ENCODE measurements at places on chromosomes 5 and 9.

DNA sequence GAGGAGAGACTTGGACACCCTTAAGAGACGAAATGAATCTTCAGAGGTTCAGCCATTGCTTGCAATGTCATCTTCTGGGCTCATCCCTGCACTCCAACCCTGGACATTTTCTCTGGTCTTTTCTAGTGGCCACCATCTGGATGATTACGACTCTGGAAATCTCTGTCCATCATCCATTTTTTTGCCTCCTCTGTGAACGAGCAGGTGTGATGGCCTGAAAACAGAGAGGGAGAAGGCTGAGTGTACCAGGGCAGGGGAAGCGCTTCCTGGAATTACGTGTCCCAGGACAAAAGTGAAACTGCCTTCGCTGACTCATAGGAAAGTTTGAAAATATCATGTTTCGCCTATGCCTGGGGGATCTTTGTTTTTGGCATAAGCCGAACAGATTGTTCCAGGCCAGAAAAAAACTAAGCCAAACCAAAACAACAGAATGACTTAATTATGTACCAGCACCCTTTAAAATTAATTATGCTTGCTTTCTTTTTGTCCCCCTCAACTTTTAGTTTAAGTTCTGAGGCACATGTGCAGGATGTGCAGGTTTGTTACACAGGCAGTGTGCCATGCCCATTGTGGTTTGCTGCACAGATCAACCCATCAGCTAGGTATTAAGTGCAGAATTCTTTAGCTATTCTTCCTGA lies 31.9 kb downstream of the ANKRD33B start:
- no peak for DNase-seq

DNA sequence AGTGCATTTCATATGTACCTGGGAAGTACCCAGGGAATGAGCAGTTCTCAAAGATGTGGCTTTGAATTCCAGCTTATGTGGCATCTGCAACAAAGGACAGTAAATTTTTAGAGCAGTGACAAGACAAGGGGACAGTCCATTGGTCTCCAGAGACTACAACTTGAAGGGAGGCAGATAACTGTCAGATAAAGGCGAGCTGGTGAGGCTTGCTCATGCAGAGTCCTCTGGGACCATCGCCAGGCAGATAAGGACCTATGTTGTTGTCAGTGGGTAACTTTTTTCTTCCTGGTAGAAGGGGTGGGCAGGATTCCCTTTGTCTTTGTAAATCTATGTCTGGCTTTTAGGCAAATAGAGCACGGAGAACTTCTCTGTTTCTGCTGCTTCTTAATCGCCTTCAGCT lies 120.2 kb downstream of the ICE1 start:
- no peak for DNase-seq

DNA sequence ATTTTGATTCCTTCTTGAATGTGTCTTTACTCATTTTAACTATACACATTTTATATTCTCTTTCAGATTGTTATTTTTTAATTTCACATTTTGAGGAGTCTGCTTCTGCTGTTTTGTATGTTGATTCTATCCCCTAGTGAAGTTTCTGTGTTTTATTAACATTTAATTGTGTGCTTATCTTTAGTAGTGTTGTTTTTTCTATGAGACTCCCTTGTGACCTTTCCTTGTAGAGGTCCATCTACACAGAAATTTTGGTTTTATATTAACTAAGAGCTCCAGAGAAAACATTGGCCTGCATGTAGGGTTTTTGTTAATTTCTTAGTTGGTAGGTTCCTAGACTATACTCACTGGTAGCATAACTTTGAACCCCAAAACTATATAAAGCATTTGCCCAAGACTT lies 35.4 kb upstream of the IL13 start:
- DNase-seq: no peak

DNA sequence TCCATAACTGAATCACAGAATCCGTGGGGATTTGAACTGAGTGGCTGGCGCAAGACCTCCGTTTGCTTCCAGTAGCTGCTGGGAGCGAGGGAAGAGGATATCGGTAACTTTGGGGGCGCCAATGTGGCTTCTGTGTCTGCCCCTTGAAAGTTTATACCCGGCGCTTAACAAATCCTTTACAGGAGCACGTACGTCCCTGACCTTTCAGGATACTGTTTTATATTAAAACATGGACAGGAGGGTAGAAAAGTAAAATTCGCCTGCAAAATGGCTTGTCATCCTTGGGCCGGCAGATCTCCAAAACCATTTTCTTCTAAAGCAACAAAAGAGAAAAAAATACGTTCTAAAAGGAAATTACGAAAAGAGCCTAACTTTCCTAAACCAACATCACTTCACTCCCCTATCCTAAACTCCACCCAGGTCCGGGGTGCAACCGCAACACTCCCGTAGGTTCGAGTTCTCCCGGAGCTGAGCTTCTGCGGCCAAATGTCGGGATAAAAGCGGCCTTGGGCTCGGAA lies 656 bp upstream of the DMRT3 start:
- DNase-seq: no peak

GRCh38 chr9:86749161-86749893 lies 198.0 kb downstream of the GAS1 start:
- DNase-seq: no peak

GRCh38 chr5:133245191-133246052 lies 193.6 kb downstream of the HSPA4 start:
- no peak for DNase-seq

GRCh38 chr5:39424736-39425637 lies at the start of gene DAB2:
TSS of gene DAB2 (minus strand) at chr5:39424980. CDS start at chr5:39394320, 30,660 bp downstream.
- peak; percentile 92 for DNase-seq

- no peak for DNase-seq
Observed at GRCh38 chr5:123814801-123815470, 303.0 kb downstream of the CSNK1G3 start.

DNA sequence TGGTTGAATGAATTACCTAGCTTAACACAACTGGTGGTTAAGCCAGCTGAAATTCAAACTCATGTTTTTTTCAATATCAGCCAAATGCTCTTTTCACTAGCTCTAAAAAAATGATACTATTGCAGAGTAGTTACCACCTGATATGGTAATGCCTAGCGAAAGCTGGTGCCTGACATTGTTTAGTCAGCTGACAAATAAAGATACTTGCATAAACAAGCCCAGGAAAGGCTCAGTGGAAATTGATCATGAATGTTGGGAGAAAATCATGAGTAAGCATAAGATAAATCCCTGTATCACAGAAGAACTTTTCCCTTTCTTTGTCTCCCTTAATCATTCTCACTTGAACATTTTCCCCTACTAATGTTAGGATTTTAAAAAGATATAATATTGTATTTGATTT lies 54.6 kb downstream of the FGF10 start:
- DNase-seq: no peak

- DNase-seq: no peak
Observed at GRCh38 chr5:140347360-140347759, 957 bp upstream of the HBEGF start.

GRCh38 chr5:110784901-110785300 lies 46.1 kb downstream of the SLC25A46 start:
- no peak for DNase-seq

DNA sequence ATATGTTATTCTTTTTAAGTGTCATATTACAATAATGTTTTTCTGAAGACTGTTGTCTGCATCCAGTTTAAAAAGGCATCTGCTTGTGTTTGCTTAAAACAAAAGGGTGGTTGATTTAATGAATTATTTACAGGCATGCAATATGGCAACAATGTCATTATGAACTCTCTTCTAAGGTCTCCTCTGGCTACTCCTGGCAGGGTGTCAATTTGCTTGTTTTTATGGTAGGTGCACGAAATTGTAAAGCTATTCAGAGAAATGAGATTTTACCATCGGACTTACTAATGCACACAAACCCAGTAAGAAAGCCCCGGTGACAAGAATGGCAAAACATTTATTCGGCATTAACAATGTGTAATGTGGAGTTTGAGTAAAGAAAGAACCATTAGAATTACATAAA lies 539.8 kb upstream of the ZNF608 start:
- DNase-seq: no peak

DNA sequence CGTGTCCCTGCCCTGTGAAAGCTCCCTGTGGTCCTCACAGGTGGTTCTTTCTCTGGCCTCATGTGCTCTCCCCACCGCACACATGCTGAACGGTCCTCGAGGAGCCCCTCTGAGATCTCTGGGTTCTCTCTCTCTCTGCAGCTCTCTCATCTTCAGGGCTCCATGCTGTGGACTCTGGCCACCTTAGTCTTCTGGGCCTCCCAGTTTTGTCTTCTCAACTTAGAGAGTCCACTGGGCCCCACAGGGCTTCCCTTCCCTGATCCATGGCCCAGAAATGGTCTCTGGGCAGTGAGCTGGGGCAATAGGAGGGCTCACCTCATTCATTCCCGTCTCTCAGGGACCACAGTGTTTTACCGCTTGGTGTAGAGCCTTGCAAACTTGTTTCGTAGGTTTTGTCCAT lies 26.4 kb downstream of the FGD3 start:
- DNase-seq: no peak

DNA sequence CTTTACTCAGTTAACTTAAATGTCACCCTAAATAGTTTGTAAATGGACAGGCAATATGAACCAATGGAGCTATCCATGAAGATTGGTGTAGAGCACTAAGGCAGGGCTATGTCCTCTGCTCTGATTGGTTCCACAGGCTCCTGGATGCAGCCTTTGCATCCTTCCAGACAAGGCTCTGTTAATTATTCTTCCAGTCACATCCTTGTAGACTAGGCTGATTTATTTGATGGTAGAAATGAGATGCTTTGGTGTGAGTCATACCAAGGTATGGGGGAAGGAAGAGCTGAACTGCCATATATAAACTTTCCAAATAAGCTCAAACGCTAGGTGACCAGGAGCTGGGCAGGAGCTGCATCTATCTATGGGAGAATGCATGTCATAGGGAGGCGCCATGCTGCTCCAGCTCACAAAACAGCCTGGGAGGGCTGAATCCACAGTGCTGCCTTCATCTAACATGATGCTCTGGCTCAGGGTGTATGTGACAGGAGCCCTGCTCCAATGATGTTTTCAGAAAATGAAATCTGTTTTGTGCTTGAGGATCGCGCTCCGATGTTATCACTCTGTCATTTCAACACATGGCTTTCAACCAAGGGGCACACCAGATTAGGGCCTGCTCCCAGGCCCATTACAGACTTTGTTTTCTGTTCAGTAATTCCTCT lies 818.0 kb upstream of the ZNF608 start:
- no peak for DNase-seq

- peak; percentile 72 for DNase-seq
Observed at GRCh38 chr5:32232441-32233219, 58.5 kb upstream of the GOLPH3 start.

GRCh38 chr9:81871695-81872094 lies 56.5 kb upstream of the SPATA31D4 start:
- no peak for DNase-seq

- no peak for DNase-seq
Observed at GRCh38 chr9:7042124-7042523, 284.4 kb downstream of the KDM4C start.

DNA sequence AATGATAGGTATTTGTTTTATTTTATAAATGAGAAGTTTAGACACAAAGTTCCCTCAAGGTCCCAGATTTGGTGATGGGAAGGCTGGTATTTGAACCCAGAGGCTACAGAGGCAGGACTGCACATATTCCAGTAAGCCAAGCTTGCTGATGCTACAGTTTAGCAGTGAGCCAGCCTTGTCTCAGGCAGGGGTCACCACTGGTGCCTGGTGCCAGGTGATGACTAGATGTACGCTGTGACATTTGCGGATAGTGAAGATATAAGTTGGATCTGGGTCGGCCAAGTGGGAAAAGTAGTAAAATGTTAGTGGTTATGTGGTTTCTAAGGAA lies 143.9 kb downstream of the AOPEP start:
- no peak for DNase-seq

DNA sequence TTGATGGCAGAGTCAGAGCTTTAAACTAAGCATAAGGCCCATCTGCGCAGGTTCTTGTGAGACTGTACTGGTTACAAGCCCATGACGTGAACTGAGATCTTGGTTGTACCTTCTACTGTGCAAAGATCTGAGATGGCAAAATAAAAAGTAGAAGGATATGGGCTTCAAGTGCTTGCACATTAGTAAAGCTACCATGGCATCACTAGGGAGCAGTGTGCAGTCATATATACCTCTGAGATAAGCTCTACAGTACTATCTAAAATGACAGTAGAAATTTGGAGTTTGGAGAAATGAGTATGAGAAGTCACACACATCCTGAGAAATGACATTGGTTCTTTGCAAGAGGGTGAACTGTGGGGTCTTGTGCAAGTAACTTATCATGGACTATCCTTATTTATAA lies 408.2 kb upstream of the PRR16 start:
- DNase-seq: no peak

GRCh38 chr5:66498791-66499207 lies 97.4 kb upstream of the MAST4 start:
- no peak for DNase-seq

GRCh38 chr5:67000794-67001475 lies 195.7 kb downstream of the CD180 start:
- no peak for DNase-seq

- no peak for DNase-seq
Observed at GRCh38 chr9:92424340-92424739, at the start of gene OMD. TSS of gene OMD (minus strand) at chr9:92424471. CDS start at chr9:92417558, 6,913 bp downstream.

GRCh38 chr5:131355971-131356528 lies 92.2 kb downstream of the CDC42SE2 start:
- no peak for DNase-seq

- DNase-seq: no peak
Observed at GRCh38 chr5:35859101-35859661, 2.5 kb downstream of the IL7R start.

DNA sequence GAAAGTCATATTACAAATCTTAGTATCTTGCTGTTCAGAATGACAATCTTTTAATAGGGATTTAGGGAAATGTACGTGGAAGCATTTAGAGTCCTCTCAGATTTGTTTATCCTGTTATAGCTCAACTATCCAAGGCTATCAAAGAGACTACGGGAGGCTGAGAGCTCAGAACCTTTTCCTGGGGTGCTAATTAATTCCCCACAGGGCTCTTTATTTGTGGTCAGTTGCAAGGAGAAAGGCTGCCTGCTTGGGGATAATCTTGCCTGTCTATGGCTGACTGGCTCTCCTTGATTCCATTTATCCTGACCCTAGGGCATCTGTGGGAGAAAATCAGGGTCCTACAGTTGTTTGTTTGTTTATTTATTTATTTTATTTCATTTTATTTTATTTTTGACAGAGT lies 28.0 kb upstream of the RPS23 start:
- no peak for DNase-seq

DNA sequence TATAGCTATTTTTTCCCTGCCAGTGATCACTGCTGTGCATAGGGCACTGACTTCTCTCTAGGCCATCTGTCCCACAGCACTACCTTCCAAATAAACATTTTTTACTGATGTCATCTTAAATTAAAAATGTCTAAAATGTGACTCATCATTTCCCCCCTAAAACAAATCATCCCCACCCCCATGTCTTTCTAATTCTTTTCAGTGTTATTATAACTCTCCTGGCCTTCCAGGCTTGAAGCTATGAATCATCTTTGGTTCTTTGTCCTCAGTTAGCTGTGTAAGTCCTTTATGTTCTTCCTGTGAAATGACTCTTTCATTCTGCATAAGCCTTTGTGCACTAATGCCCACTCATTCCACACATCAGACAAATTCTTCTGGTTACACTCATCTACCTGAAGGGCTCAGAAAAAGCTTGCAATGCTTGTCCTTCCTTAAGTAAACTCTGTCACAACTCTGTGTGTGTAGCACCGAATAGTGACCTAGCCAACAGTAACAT lies 78.1 kb downstream of the CFAP95 start:
- DNase-seq: no peak
